Karpas-422 (cell line): ENCODE measurements at places on chromosomes 5 and 9. TPM values are rescaled to one million over a fixed set of nuclear protein-coding genes. Genes with fewer than 3 reads are reported as not detected.

DNA sequence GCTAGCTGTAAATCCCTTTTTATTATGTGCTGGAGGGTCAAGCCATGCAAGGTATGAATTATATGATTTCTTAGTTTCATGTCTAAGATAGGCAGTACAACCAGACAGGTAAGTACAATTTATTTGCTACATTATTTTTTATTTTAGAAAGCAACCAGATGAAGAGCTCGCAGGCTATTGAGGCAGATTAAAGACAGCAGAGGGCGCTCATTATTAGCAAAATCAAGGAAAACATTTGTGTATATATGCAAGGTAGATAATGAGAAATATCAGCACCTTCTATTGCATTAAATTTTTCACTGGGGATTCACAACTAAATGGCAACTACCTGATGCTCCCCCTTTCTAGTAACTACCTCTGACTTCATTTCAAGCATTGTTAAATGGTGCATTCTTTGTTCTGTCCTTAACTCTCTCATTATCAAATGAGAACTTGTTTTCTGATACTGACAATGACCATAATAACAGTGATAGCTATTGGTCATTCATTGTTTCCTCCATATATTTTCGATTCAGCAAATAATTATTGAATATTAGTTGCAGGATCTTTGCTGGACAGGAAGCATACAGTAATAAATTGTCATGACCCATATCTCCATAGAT, 8.6 kb downstream of the SCGB3A2 start:
- H3K4me3 ChIP-seq, result no peak overlapping the region
- H3K36me3 ChIP-seq, result no peaks in the 10 kb centered on the region
- H3K27me3 ChIP-seq, result no peaks in the 10 kb centered on the region
- no peak overlapping the region for H3K27ac ChIP-seq

Gene ACTL7B
- not detected in 2 replicates for total RNA-seq

DNA sequence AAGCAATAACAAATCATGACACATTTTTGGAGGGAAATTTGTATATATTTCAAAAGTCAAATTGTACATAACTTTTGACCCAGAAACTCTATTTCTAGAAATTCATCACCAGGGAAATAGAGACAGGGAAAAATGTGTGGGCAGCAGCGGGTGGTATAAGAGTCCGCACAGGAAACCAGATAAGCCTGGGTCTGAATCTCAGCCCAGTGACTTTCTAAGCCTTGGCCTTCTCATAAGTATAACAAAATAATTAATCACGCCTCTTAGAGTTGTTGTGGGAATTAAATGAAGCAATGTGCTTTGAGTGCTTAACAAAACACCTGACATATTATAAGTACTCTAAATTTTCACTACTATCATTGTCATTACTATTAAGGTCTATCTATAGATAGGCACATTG, 149.2 kb upstream of the DAP start:
- no peak for DNase-seq
- H3K27ac ChIP-seq, result no peak overlapping the region
- H3K27me3 ChIP-seq, result 0 out of 2 replicates have a peak, but pooled peaks cover 4% of the 10 kb centered on the region
- H3K36me3 ChIP-seq, result no peaks in the 10 kb centered on the region
- H3K4me3 ChIP-seq, result no peak overlapping the region

- H3K36me3 ChIP-seq, result no peaks in the 10 kb centered on the region
- H3K27ac ChIP-seq, result no peak overlapping the region
- no peaks in the 10 kb centered on the region for H3K27me3 ChIP-seq
- H3K4me3 ChIP-seq, result no peak overlapping the region
These were observed 54.9 kb upstream of the DAB2IP start for GRCh38 chr9:121596515-121596914.

- H3K27me3 ChIP-seq, result no peaks in the 10 kb centered on the region
- peaks cover 90% of the 10 kb centered on the region for H3K4me1 ChIP-seq
- peak overlapping the region; percentile 95 for H3K27ac ChIP-seq
- H3K4me3 ChIP-seq, result peak overlapping the region; percentile 70
These were observed 2.4 kb downstream of the ANXA6 start for GRCh38 chr5:151154931-151155774.

GRCh38 chr5:74030821-74031220, 404.8 kb downstream of the ARHGEF28 start:
- H3K27me3 ChIP-seq, result no peaks in the 10 kb centered on the region
- no peak overlapping the region for H3K27ac ChIP-seq
- H3K4me1 ChIP-seq, result no peaks in the 10 kb centered on the region
- H3K4me3 ChIP-seq, result no peak overlapping the region
- no peaks in the 10 kb centered on the region for H3K36me3 ChIP-seq

Gene MED22
- total RNA-seq, result 13.6 and 30.6 TPM in 2 replicates

- DNase-seq, result no peak
- 0 out of 2 replicates have a peak, but pooled peaks cover 3% of the 10 kb centered on the region for H3K36me3 ChIP-seq
- H3K27ac ChIP-seq, result no peak overlapping the region
- H3K4me3 ChIP-seq, result no peak overlapping the region
These were observed 202.1 kb downstream of the RFX3 start for GRCh38 chr9:3323714-3324113.

Gene BARHL1
- not detected in 2 replicates for total RNA-seq
